MM.1S (cell line): ENCODE measurements at places on chromosomes 12 and 14.

DNA sequence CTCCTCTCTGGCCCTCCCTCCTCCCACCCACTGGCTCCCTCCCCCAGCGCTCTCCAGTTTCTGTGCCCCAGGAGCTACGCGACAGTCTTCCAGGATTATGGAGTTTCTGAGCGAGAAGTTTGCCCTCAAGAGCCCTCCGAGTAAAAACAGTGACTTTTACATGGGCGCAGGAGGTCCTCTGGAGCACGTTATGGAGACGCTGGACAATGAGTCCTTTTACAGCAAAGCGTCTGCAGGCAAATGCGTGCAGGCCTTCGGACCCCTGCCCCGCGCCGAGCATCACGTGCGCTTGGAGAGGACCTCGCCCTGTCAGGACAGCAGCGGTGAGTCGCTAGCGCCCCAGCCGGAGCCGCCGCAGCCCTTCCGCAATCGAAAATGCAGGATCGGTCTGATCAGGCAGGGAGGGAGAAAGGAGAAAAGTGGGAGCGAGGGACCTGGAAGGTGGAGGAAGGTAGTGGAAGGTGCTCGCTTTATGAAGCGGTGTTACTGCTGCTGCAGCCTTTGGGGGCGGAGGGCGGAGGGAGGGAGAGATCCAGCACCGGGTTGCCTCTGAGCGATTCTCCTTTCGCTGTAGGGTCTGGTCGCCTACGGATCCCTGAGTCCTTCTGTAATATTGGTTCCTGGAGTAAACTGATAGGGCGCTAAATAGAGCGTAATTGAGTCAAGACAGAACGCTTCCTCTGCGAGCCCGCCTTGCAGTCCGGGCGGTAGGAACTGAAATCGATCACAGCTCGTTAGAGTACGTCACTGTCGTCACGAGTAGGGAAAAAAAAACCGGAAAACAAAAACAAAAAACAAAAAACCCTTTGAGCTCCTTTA is at the start of gene ALX1:
ALX1 (plus strand) TSS at position 56 of the 819 bp plus-strand sequence; CDS start at position 98, 42 bp downstream.
- DNase-seq = no peak

GRCh38 chr12:50087995-50088394 is 2.9 kb downstream of the SMARCD1 start:
- DNase-seq = no peak

DNA sequence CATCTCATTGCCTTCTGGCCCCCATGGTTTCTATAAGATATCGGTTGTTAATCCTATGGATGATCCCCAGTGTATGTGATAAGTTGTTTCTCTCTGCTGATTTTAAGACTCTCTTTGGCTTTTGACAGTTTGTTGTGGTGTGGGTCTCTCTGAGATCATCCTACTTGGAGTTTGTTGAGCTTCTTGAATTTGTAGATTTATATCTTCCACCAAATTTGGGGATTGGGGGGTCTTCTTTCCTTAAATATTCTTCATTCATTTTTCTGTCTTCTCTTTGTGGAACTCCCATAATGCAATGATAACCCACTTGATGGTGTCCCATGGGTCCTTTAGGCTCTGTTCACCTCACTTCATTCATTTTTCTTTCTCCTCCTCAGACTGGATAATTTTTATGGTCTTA is 20.0 kb upstream of the BBS10 start:
- no peak for DNase-seq

GRCh38 chr14:45123271-45123670 is 11.0 kb downstream of the FKBP3 start:
- no peak for DNase-seq

GRCh38 chr12:89895591-89895990 is 187.0 kb upstream of the ATP2B1 start:
- DNase-seq = no peak

GRCh38 chr14:37232907-37233481 is 35.3 kb downstream of the MIPOL1 start:
- peak; percentile 24 for DNase-seq

DNA sequence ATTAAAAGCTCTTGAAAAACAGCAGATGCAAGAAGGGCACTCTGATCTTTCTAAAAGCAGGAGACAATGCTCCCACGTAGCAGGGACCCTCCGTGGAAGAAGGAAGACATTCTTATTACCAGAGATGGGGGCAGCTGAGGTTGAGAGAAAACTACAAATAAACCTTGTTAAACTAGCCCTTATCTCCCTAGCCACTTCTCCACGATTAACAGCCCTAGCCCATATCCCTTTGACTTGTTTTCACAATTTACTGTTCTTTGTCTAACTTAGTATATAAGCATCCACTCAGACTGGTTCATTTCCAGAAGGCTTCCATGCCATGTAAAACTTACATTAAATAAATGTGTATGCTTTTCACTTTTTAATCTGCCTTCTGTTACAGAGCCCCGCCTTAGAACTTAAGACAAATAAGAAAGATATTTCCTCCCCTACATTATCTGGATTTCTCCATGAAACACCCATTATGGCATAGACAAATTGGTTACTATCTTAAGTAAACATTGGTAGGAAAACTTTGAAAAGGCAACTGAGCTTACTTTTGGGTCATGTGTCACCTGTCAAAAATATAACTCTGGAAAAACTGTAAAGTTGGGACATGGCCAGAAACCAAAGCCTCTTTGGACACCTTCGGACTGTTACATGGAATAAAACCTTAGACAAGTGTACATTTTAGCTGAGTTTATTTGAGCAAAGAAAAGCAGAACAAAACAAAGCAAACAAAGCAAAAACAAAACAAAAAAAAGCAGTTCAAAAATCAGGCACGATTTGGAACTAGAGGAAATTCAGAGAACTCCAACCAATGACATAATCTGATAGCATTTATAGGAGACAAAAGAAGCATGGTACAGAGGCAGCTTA is 4.9 kb upstream of the RNASE1 start:
- DNase-seq = no peak

DNA sequence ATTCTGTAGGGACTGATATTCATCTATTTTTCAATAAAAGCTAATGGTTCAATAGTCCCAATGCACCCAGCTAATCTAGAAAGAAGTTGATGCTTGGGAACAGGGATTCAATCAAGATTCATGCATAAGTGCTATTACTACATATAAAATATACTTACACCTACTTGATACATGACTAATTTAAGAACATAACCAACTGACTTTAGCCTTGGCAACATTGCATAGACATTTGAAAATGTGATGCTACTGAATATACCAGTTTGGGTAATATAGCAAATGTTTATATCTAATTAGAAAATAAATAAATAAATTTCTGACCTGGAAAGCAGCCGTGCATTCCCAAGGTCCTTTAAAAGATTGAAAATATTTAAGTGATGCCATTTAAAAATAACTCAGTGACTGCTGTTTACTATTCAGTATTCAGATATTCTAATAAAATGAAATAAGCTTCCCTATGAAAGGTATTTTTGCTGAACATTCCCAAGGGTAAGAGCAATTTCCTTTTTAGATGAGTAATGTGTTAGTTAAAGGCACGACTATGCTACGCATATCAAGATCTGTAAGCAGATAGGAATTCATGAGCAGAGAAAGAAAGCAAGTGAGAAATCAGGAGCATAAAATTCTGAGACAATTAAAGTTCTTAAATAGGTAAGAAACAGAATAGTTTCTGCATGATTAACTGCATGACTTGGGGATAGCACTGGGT is 160.6 kb upstream of the SYT1 start:
- no peak for DNase-seq

- no peak for DNase-seq
Observed at GRCh38 chr14:60495946-60496345, 10.1 kb upstream of the C14orf39 start.

- DNase-seq = no peak
Observed at GRCh38 chr12:49588721-49589516, 16.5 kb downstream of the FAM186B start.

GRCh38 chr12:517538-517937 is 57.8 kb downstream of the B4GALNT3 start:
- no peak for DNase-seq

GRCh38 chr12:58285551-58285950 is 344.2 kb downstream of the ATP23 start:
- DNase-seq = no peak

GRCh38 chr12:74889563-74890236 is 319.9 kb downstream of the KCNC2 start:
- no peak for DNase-seq

DNA sequence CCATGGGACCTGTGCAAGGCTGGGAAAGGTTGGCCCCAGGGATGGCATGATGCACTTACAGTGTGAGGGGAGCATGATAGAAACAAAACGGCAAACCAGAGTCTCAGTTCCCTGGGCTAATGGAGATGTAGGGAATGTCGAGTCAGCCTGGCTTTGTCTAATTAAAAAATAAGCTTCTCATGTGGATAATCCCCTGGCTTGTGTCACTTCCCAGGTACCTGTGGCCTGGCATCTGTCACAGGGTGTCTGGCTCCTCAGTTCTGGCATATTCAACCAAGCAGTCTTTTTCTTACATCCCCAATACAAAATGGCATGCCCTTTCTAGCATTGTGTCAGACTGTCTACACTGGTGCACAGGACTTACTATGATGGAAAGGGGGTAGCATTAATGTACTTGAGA is 261.4 kb downstream of the GRIN2B start:
- DNase-seq = no peak

- DNase-seq = no peak
Observed at GRCh38 chr12:89960607-89961394, 252.2 kb upstream of the ATP2B1 start.

- DNase-seq = peak; percentile 73
Observed at GRCh38 chr12:53053218-53054111, 3.6 kb downstream of the TNS2 start.

GRCh38 chr12:114269153-114269552 is 136.8 kb downstream of the TBX5 start:
- DNase-seq = no peak

- DNase-seq = no peak
Observed at GRCh38 chr12:108822497-108823205, 34.7 kb downstream of the SSH1 start.

GRCh38 chr12:101823891-101824290 is 6.9 kb downstream of the GNPTAB start:
- peak; percentile 88 for DNase-seq

GRCh38 chr12:98741556-98742265 is 96.6 kb downstream of the APAF1 start:
- DNase-seq = no peak

DNA sequence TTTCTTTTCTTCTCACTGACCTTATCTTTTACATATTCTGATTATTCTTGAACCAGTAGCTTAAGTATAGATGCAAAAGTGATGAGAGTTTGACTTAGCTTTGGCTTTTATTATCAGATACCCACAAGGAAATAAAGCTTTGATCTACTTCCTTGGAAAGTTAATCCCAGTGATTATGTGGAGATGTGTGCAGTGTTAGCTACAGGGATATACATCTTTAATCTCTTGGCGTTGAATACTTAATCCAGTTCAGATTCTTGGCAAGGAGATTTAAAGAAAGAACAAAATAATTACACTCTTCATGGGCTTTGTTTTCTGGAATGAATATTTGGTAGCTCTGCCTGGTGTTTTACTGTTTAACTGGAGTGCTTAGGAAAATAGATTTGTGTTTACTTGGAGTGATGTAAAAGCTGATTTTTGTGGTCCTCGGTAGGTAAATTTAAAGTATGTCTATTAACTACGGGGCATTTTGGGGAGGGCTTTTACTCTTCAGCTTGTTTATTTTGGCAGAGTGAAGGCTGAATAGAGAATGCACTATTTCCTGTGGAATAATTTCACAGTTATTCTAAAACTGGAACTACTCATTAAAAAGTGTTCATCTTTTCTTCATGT is 150.1 kb upstream of the LRIG3 start:
- no peak for DNase-seq

GRCh38 chr12:45327823-45328383 is 112.0 kb downstream of the ANO6 start:
- no peak for DNase-seq

DNA sequence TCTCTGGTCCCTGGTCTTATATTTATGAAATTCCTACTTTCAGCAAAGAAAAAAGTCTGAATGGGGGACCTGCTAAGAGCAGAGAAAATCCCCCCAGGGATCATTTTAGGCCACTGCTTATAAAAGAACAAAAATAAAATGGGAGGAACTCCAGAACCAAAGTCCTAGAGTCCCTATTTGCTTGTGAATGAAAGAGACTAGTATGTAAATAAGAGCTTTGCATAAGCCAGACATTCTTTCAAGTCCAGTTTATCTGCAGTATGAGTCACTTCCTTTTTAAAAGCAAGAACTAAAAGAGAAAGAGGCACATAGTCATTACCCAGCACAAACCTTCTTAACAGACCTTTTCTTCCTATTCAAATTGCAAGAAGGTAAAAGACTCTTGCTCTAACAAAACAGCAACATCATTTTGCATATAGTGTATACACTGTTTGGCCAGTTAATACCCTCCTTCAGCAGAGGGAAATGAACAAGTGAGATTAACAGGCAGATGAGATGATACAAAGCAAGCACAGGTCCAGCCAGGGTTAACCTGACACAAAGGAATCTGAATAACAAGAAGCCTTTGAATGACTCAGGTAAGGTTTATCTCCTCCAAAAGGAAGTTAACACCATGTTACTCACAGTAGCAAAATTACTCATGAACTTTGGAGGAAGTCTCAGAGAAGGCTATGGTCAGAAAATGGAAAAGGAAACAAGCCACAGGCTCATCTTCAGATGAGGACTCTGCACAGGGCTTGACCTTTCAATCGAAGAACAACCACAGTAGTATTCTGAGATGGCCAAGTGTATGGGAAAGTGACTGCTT is 87.3 kb downstream of the PHLDA1 start:
- peak; percentile 90 for DNase-seq

GRCh38 chr12:107349008-107349747 is 255.8 kb upstream of the CRY1 start:
- DNase-seq = no peak

- no peak for DNase-seq
Observed at GRCh38 chr12:79424109-79424721, 266.5 kb downstream of the PAWR start.
